Kidney (tissue), 22 donors: ENCODE measurements at places on chromosomes 3 and 15. TPM values are rescaled to one million over a fixed set of nuclear protein-coding genes. Genes with fewer than 3 reads are reported as not detected.
A peak's percentile ranks its signal among the peaks of the same experiment; 100 is the strongest.

DNA sequence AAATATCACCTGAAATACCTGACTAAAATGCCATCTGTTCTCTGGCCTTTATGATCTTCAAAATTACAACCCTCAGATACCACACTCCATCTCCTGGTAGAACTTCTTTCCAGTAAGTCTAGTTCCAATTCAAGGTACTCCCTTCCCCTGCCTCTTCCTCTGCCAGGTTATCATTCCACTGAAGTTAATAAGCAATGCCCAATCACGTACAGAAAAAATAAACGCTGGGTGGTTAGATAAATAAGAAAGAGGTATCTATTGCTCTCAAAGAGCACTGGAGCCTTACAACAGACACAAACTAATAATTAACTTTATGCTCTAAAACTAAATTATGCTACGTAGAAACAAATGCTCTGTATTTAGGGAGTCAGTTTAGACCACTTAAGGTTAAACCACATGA is 112.5 kb downstream of the MYO9A start:
- H3K4me3 ChIP-seq, result peak overlapping the region; percentile 12
- H3K36me3 ChIP-seq, result peaks cover 16% of the 10 kb centered on the region
- H3K4me1 ChIP-seq, result no peaks in the 10 kb centered on the region
- no peaks in the 10 kb centered on the region for H3K27me3 ChIP-seq
- no peak for DNase-seq

GRCh38 chr3:19029837-19030521 is 118.3 kb upstream of the KCNH8 start:
- H3K27ac ChIP-seq, result no peak overlapping the region
- DNase-seq, result no peak
- no peaks in the 10 kb centered on the region for H3K27me3 ChIP-seq
- no peaks in the 10 kb centered on the region for H3K36me3 ChIP-seq

- H3K4me1 ChIP-seq, result no peaks in the 10 kb centered on the region
- H3K27me3 ChIP-seq, result no peaks in the 10 kb centered on the region
- H3K4me3 ChIP-seq, result no peak overlapping the region
- H3K27ac ChIP-seq, result no peak overlapping the region
- H3K36me3 ChIP-seq, result no peaks in the 10 kb centered on the region
Measured at GRCh38 chr15:40493089-40493840, 22.5 kb downstream of the CHST14 start.

- no peak overlapping the region for H3K4me3 ChIP-seq
- H3K4me1 ChIP-seq, result no peaks in the 10 kb centered on the region
- no peaks in the 10 kb centered on the region for H3K27me3 ChIP-seq
- DNase-seq, result no peak
Measured at GRCh38 chr3:107650788-107651187, 128.0 kb downstream of the BBX start.

DNA sequence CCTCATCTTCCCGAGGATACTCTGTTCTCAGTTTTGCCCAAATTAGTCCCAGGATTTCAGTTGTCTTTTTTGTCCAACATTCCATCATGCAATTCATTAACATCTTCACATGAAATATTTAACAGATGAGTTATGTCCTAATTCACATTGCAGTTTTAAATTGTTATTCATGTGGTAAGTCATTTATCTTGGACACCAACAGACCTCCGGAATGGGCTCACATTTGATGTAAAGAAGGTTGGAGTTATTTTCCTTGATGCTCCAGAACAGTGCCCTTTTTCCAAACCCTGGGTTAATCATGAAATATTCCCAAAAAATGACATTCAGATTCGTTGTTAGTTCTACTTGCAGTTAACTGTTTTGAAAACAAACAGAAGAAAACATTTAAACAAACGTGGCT is 32.8 kb upstream of the LRTM1 start:
- DNase-seq, result no peak
- H3K36me3 ChIP-seq, result no peaks in the 10 kb centered on the region
- H3K4me1 ChIP-seq, result no peaks in the 10 kb centered on the region
- no peaks in the 10 kb centered on the region for H3K27me3 ChIP-seq

DNA sequence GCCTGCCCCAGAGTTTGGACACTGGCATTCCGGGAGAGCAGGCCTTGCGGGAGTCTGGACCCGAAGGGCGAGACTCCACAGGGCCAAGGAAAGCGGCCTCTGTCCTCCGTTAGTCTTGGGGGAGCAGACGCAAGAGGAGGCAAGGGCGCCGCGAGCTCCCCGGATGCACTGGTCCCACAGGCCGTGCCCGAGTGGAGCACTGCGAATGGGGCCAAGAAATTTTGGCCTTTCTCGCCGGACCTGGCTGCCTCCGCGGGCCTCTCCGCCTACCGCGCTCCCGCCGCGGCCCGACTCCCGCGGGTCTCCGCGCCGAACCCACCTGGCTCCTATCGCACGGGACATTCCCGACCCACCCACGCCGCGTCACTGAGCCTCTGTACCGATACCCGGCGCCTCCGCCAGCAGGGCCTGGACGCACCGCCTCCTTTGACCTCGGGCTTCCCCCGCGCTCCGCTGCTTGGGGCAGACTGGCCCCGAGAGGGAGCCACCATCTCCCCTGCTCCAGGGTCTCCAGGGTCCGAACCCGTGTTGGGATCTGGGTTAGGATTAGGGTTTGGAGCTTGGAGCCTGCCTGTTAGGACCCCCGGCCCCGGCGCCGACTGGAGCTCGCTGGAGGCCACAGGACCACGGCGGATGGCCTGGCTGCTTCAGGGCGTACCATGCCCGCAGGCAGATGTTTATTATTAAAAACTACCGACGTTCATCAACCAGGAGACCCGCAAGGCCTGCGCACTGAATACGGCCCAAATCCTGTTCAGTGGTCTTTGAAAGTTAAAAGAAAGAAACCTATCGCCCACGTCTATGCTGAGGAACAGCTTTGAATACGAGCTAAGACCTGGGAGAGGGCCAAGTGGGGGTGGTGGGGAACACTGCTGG is 11.7 kb downstream of the SHOX2 start:
- H3K36me3 ChIP-seq, result no peaks in the 10 kb centered on the region
- H3K4me3 ChIP-seq, result no peak overlapping the region
- DNase-seq, result no peak
- peaks cover 9% of the 10 kb centered on the region for H3K4me1 ChIP-seq

DNA sequence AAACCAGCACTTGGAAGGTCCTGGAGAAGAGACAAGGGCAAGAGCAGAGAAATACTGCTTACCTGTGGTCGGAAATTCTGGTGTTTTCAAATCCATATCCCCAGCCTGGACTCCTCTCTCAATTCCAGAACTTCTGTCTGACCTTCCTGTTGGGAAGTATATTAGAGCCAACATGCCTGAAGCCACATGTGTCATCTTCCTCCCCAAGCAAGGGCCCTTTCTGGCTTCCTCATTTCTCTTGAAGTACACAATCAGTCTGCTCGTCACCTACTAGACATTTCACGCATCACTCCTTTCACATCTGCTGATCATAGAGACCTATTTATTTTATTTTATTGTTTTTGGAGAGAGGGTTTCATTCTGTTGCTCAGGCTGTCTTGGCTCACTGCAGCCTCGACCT is 8.4 kb downstream of the PARP14 start:
- no peaks in the 10 kb centered on the region for H3K27me3 ChIP-seq
- H3K27ac ChIP-seq, result no peak overlapping the region
- DNase-seq, result no peak
- H3K36me3 ChIP-seq, result peaks cover 26% of the 10 kb centered on the region

DNA sequence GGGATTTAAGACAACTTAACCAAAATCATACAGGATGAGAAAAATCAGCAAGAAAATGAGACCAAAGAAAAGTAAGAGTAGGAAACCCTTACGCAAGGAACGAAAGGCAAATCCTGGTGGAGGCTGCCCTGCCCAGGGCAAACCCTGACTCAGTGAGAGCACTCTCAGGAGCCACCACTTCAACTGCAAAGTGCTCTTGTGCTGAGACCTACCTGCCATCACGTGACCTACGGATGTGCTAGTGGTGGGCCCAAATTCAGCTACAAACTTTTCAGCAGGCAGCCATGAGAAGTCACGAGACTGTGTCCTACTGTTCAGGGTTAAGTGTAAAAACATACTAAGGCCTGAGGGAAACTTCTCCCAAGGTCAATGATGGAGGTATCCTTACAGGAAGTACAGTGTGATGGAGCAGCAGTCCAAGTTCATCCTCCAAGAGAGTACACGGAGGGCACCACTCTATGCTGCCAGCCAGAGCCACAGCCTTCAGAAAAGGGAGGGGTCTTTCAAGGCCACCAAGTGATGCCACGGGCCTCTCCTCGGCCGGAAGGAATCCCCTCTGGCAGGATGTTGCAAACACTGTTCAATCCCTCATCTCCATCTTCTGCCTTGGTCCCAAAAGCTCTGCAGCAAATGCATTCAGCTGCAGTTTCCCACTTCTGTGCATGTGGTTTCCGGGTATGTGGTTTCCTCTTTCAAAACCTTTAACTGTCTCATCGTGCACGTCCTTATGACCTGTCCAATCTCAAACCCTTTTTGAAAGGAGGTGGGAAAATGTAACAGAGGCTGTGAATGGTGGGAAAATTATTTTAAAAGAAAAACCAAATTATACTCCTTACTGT is 9.5 kb downstream of the CHSY1 start:
- peaks cover 25% of the 10 kb centered on the region for H3K4me1 ChIP-seq
- H3K4me3 ChIP-seq, result no peak overlapping the region
- no peaks in the 10 kb centered on the region for H3K27me3 ChIP-seq
- no peak overlapping the region for H3K27ac ChIP-seq

- peak overlapping the region; percentile 65 for H3K27ac ChIP-seq
- no peaks in the 10 kb centered on the region for H3K27me3 ChIP-seq
- H3K4me1 ChIP-seq, result no peaks in the 10 kb centered on the region
- no peak for DNase-seq
- H3K4me3 ChIP-seq, result no peak overlapping the region
Measured at GRCh38 chr15:84725001-84725491, 9.1 kb upstream of the SEC11A start.

DNA sequence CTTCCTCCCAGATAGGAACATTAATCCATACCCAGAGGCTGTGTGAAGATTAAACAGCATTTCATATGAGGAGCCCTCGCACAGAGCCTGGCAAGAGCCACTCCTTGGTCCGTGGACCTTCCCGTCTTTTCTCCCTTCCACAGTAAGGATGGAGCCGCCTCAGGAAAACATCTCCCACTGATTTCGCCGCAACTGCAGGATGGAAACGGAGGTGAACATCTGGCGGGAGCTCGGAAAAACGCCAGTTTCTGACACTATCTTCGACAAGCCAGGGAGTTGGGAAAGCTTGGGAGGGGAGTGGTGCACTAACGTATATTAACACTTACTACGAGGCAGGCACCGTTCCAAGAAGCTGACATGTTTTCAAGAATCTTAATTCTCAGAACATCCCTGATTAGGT is 157.9 kb downstream of the XXYLT1 start:
- DNase-seq, result no peak
- H3K36me3 ChIP-seq, result no peaks in the 10 kb centered on the region
- H3K4me3 ChIP-seq, result no peak overlapping the region
- H3K27me3 ChIP-seq, result no peaks in the 10 kb centered on the region

DNA sequence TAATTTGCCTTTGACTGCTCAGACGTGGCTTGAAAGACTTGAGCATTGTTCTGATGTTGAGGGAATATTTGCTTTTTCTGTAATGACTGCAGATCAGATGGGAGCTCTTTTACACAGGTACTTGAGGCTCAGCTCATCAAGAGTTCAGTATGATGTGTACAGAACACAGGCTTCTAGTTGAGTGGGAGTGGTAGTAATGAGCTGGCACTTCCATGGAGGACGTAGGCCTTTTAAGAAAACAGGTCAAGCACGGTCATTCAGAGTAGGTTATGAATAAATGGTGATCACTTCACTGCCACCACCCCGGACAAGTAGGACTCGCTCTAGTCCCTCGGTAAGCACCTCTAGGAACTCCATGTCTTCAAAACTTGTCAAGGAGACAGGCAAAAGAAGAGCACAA is 8.8 kb downstream of the EMC4 start:
- no peaks in the 10 kb centered on the region for H3K27me3 ChIP-seq
- no peaks in the 10 kb centered on the region for H3K4me1 ChIP-seq
- DNase-seq, result no peak
- no peak overlapping the region for H3K4me3 ChIP-seq

DNA sequence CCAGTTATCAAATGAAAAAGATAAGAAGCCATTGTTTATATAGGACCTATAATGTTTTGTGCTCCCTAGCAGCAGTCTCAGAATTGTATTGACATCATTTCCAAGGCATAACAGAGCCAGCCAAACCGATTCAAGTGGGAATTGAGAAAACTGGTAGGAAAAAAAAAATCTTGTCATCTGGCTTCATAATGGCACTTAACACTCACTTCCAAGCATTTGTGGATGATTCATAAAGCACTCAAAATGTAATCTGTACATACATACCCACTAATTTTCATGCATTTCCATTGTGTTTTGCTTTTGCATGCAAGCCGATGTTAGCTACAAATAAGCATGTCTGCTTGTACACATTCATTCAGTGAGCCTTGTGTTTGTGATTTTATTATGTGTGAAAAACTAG is 18.6 kb upstream of the TRPC1 start:
- H3K4me3 ChIP-seq, result no peak overlapping the region
- H3K27ac ChIP-seq, result no peak overlapping the region
- H3K4me1 ChIP-seq, result no peaks in the 10 kb centered on the region
- DNase-seq, result no peak

The SLC12A1 gene
- total RNA-seq, result 201 TPM

The CAMK1 gene
- total RNA-seq, result 31.2 TPM

The XCR1 gene
- 1.4 TPM for total RNA-seq

The CCDC54 gene
- total RNA-seq, result not detected

The GNL3 gene
- total RNA-seq, result 47.8 TPM
